ENCODE measurements at places on chromosomes 7 and 10. TPM values are rescaled to one million over a fixed set of nuclear protein-coding genes. Genes with fewer than 3 reads are reported as not detected.

The CYP26A1 gene
- not detected for total RNA-seq

The DPYSL4 gene
- total RNA-seq: 7.0 TPM

The ASZ1 gene
- total RNA-seq: not detected

The POM121 gene
- 46.4 TPM for total RNA-seq

The TUBB8 gene
- total RNA-seq: not detected

The SEMA3D gene
- total RNA-seq: not detected

The PRR15 gene
- not detected for total RNA-seq

The MGAM2 gene
- total RNA-seq: not detected

The RSPH10B gene
- not detected for total RNA-seq

The FXYD4 gene
- not detected for total RNA-seq

The SPDYE16 gene
- total RNA-seq: 0.19 TPM

Data from activated CD4-positive, alpha-beta memory T cell treated with anti-CD3 and anti-CD28 coated beads for 36 hours (primary cell).